ENCODE measurements at places on chromosomes 4 and X. TPM values are rescaled to one million over a fixed set of nuclear protein-coding genes. Genes with fewer than 3 reads are reported as not detected.

- DNase-seq, result no peak
Observed at GRCh38 chr4:14478504-14478903, 523.8 kb upstream of the CPEB2 start.

- DNase-seq, result no peak
Observed at GRCh38 chrX:129139837-129140598, 383.3 kb downstream of the SMARCA1 start.

DNA sequence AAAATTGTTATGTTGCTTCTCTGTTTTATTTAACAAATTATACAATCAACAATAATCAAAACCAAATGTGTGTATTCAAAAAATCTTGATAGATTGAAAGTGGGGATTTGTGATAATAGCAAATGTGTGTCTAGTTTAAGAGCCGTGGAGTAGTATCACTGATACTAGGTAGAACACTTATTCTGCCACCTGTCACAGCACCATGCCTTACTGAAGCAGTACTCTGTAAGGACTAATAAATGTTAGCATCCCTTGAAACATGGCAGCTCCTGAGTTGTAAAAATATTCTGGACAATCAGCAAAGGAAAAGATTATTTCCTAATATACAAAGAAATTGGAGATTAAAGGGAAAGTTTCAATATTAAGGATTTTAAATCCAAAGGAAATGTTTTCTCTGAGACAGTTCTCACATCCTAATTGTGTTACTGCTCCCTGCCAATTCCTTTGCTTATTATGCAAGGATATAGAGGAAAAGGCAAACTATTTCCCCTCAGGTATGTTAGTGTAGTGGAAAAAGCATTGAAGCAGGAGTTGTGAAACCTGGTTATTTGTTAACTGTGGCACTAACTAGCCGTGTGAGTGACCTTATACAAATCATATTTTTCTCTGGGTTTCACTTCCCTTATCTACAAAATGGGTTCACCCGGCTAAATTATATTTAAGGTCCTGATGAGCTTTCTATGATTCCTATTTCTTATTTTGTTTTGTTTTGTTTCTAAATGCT, 303.1 kb downstream of the ARHGAP24 start:
- no peak for DNase-seq

DNA sequence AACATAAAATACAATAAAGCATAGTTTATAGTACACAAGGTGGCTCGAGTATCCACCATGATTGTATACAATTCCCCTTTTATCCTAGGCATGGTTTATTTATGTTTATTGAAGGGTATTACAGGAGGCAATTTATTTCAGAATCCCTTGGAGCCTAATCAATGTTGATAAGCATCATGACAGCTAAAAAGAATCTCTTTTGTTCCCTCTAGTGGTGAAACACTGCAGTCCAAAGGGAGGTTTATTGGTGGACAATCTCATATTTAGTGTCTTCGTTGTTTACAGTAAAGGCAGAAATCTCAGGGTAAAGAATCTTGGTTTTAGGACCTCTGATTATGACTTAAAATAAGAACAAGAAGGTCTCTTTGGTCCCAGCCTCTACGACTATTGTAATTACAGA, 1712.5 kb downstream of the C4orf33 start:
- no peak for DNase-seq

DNA sequence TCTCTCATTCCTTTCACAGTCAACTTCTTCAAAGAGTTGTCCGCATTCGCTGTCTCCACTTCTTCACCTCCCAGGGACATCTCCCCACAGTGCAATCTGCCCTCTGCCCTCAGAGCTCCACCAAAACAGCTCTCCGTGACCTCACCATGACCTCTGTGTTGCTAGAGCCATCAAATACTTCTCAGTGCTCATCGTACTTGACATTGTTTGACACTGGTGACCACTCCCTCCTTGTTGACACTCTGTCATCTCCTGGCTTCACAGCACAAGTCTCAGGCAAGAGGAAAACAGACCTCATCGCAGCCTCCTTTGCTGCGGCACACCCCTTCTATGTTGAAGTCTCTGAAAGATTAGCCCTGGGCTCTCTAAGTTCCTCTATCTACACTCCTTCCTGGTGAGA, 90.5 kb upstream of the CCDC160 start:
- DNase-seq, result no peak

GRCh38 chrX:120334603-120335002, 23.3 kb upstream of the TMEM255A start:
- no peak for DNase-seq

DNA sequence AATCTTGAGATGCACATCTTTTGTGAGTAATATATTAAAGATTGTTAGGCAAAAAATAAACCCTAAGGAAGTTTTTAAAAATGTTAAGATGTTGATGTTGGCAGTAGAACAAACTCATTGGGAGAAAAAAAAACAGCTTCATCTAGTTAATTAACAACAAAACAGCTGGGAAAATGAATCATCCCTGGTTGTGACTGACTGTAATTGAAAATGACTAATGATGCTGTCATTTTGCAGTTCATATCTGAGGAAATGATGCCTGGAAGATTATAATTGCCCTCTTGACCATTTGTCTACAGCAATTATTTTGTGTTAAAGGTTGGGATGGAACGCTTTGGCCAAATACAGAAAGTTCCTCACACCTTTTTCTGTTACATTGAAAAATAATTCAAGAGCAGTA, 760.4 kb upstream of the FTHL17 start:
- DNase-seq, result no peak

The MBTPS2 gene
- 22.0 TPM for total RNA-seq
